Left forelimb (tissue), 1 donor: ENCODE measurements at places on chromosomes 1 and 21.

DNA sequence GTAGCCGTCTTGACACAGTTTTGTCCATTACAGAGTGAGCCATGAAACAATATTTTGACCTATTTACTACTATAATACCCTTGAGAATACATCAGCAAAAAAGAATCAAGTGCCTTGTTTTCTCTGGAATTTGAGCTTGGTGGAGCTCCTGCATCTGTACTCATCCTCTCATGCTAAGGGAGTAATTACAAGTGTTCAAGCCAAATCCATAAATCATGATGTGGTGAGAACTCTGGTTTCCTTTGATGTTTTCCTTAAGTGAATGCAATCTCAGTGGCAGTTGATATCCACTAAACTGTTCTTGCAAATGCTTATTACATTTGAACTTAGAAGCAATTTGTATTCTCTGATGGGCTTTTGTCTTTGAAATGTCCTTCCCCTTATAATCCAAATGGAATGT, 824.6 kb upstream of the TMPRSS15 start:
- DNase-seq, result no peak

DNA sequence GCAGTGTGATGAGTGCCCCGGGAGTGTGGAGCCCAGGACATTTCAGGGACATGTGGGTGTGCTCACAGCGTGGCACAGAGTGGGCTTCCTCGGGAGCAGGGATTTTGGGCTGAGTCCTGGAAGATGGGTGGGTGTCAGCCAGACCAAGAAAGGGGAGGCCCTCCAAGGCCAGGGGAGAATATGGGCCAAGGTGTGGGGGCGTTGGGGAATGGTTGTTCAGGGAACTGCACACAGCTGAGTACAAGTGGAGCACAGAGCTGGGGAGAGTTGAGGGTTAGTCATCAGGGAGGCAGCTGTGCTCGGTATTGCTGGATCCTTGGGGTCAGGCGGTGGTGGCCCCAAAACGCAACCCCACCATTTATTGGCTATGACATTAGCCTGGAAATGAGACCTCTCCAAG, 5.5 kb downstream of the POGK start:
- DNase-seq, result no peak

- no peak for DNase-seq
Measured at GRCh38 chr1:171507435-171507834, 22.1 kb downstream of the PRRC2C start.

DNA sequence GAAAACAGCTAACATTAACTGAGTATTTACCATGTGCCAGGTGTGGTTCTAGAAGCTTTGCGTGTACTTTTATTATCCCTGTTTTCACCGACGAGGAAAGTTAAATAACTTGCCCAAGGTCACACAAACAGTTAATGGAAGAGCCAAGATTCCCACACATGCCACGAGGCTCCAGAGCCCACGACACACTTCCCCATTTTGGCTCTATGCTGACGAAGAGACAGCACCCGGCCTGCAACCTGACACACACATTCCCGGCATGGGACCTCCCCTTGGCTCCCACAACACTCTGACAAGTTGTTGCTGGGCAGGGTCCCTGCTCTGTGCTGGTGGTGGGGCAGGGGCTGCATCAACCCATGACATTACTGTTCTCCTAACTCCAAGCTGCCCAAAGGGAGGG, 52.8 kb downstream of the RAP1GAP start:
- DNase-seq, result no peak

DNA sequence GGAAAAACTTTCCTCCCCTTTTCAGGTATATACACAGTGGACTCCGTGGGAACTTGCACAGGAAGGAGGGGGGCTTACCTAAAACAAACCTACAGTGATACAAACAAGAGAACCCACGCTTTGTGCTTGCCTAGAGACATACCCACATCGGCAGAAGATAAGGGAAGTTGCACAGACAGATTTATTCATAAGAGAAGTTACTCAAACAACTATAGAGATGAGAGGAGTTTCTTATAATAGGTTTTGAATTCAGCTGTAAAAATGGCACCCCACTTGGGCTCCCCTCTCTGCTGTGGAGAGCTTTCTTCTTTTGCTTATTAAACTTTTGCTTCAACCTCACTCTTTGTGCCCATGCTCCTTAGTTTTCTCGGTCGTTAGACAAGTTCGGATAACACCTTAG, 1.8 kb upstream of the DUSP12 start:
- no peak for DNase-seq

- DNase-seq, result no peak
Measured at GRCh38 chr1:28915031-28915895, 894 bp downstream of the EPB41 start.
